ENCODE measurements at places on chromosomes 4 and X.

DNA sequence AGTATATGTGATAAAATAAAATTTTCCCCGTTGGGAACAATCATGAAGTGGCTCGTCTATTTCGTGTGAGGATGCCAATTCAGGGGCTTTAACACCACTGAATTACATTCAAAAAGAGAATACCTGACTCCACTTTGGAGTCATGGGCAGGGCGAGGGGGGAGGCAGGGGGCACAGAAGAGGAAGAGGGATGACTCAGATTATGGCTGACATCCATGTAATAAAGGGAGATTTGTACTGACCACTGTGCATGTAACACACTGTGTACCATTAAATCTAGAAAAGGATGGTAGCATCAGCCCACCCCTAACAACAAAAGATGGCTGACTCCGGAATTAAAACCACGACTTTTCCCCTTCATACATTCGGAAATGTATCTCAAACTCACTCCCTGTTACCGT lies 1.3 kb downstream of the SLC9A7 start:
- DNase-seq = no peak

DNA sequence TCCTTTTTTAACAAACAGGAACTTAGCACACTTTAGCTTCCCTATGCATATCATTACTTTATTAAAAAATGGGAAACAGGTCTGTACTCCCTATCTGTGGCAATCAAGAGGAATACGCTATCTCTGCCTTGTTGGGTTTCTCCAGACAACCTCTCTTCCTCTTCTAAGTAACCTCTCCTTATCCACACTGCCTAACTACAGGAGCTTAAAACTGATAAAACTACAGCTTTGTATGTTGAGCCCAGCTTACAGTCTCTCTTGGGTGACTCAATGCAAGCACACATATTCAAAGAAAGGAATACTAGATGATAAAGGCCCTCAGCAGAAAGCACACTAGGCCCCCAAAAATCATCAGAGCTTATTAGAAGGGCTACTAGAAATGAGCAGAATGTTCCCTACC lies 8.9 kb downstream of the NUP62CL start:
- no peak for DNase-seq

- DNase-seq = no peak
These were observed 75.6 kb upstream of the FAM9C start for GRCh38 chrX:13120017-13120416.

DNA sequence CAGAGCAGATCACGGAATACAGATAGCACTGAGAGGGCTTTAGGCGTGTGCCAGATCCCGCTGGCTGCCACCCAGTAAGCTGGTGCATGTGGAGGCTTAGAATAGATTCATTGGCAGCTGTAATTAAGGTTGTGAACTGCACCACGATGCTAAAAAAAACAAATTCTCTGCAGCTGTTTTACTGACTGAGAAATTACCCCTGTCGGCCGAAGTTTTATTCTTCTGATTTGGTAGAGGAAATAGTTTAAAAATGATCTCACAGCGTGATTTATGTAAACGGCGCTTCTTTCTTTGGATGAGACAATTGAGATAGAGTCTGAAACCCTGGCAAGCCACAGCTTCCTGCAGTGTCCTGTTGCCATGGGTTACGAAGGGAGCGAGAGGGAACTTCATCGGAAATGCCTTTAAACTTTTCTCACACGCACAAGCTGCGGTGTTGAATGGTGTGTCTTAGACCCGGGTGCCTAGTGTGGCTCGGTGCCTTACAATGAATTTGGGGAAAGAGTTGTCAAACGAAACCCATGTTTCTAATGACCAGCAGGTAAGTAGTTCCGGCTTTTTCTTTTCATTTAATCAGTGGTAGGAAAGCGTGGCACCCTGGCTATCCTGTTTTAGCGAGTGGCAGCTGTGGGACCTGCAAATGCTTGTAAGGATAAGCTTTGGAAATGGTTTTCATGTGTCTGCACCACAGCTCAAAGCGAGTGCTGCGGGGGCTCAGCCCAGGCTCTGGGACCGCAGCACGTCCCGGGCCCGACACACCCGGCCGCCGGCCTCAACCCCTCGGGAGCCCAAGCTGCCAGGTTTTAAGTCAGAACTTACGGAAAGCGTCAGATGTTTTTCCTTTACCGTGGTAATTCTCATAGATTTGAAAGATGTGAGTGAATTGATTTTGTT lies 71.7 kb upstream of the HGFAC start:
- DNase-seq = peak; percentile 94

All from Kasumi-1 (cell line).